ENCODE measurements at places on chromosomes 3 and 15.

DNA sequence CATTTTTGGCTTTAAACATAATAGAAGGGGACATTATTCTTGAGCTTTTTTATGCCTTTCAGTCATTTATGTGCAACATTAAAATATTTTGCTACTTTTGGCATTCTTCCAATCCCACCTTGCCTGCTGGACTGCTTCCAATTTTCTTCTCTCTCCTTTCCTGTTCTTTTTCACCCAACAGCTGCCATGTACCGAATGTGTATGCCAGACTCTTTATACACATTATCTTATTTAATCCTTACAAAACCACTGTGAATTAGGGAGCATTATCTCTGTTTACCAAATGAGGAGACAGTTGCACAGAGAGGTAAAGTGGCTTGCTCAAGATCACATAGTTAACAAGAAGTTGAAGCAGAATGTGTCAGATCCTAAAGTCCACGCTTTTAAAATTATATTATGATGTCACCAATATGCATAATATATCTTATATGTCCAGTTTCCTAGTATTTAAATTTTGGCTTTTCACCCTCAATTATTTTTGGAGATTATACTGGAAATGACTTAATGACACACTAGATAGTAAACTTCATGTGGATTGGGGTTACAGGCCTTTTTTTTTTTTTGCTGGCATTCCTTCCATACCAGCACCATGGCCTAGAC is 231.5 kb downstream of the THRB start:
- no peak overlapping the region for H3K4me3 ChIP-seq
- H3K27me3 ChIP-seq: no peaks in the 10 kb centered on the region
- no peaks in the 10 kb centered on the region for H3K4me1 ChIP-seq
- H3K36me3 ChIP-seq: no peaks in the 10 kb centered on the region

- H3K4me3 ChIP-seq: no peak overlapping the region
- peaks cover 5% of the 10 kb centered on the region for H3K4me1 ChIP-seq
Measured at GRCh38 chr3:126551839-126552687, 6.7 kb downstream of the C3orf22 start.

DNA sequence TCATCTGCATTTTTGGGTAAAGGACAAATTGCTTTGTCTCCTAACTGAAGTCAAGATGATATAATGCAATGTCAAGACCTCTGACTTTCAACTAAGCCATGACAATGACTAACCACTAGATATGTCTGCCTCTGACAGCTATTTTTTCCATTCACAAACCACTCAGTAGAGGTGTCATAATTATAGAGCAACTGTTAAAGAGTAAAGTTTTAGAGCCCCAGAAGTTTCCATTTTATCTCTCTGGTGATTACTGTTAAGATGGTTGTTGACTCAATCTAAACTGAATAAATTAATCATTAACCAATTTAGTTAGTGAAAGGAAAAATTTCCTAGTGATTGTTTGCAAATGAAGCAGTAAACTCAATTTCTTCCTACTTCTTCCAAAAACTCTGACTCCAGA is 779.9 kb downstream of the GRM7 start:
- DNase-seq: no peak
- no peaks in the 10 kb centered on the region for H3K4me1 ChIP-seq
- no peaks in the 10 kb centered on the region for H3K27me3 ChIP-seq
- H3K4me3 ChIP-seq: no peak overlapping the region
- no peak overlapping the region for H3K27ac ChIP-seq

DNA sequence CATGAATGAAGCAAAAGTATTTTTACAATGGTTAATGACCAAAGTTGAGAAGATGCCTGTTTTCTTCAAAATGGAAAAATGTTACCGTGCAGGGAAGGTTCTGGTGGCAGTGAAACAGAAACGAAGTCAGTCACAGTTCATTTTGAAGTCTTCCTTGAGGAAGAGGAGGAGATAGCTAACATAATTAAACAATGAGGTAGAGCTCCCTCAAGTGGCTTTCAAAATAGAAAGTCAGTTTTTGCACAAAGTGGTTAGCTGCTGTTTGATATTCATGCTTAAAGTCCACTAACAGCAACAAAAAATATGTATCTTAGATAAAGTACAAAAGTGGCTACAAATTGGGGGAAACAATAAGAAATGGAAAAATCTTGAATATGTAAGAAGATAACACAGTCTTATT is 87.3 kb downstream of the TFG start:
- H3K4me1 ChIP-seq: peaks cover 6% of the 10 kb centered on the region
- no peak overlapping the region for H3K27ac ChIP-seq
- peaks cover 2% of the 10 kb centered on the region for H3K27me3 ChIP-seq

DNA sequence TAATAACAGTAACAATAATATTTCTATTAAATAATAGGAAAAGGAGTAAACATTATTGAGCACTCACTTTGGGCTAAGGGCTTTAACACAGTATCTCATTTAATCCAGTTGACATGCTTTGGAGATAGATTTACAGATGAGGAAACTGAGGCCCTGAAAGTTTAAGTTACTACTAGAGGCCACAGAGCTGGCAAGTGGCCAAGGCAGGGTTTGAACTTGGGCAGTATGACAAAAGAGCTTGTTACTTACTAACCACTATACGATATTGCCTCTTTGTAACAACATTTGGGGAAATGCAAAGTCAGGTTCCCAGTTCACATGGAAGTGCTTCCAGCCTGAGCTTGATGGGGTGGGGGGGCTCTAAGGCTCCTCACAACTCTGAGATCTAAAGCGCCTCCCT is 149.1 kb upstream of the LMCD1 start:
- no peak overlapping the region for H3K27ac ChIP-seq
- H3K4me1 ChIP-seq: peaks cover 6% of the 10 kb centered on the region
- no peak for DNase-seq
- no peak overlapping the region for H3K4me3 ChIP-seq

- no peaks in the 10 kb centered on the region for H3K36me3 ChIP-seq
- H3K27me3 ChIP-seq: peaks cover 2% of the 10 kb centered on the region
- DNase-seq: no peak
- H3K27ac ChIP-seq: no peak overlapping the region
Measured at GRCh38 chr3:143339451-143339850, 219.9 kb downstream of the CHST2 start.

DNA sequence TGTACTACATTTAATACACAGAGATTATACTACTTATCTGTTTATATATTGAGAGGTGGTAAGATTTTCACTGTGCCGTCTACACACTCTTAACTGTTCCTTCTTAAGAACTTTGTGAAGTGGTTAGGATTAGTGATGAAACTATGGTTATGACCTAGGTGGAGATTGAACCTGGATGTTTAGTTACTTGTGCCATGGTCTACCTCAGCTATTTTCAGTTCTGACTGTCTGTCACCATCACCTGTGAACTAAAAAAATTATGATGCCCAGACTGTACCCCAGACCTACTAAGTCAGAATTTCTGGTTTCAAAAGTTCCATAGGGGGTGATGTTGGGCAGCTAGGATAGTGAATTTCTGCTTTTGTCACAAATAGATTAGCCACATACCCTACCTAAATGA is 6.4 kb downstream of the RASA2 start:
- no peak overlapping the region for H3K4me3 ChIP-seq
- DNase-seq: no peak
- H3K27me3 ChIP-seq: peaks cover 8% of the 10 kb centered on the region

DNA sequence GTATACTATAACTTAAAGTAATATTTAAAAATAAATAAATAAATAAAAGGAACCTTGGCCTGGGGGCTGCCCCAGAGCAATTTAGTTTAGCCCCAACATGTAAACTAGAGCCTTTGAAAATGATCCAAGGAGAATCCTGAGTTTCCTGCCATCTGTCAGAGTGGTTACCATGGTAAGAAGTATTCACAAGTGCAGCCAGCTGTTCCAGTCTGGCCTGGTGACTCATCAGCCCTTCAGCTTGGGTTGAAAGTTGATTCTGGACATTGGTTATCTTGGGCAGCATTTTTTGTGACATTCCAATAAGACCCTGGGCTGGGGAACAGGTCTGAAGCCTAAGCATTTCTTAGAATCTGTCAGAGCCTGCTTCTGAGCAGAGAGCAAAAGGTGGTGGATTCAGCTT is 72.7 kb upstream of the LRTM1 start:
- peaks cover 20% of the 10 kb centered on the region for H3K4me1 ChIP-seq
- H3K4me3 ChIP-seq: no peak overlapping the region
- no peak overlapping the region for H3K27ac ChIP-seq
- H3K27me3 ChIP-seq: no peaks in the 10 kb centered on the region
- DNase-seq: no peak

- H3K27me3 ChIP-seq: peaks cover 3% of the 10 kb centered on the region
- DNase-seq: no peak
- peaks cover 9% of the 10 kb centered on the region for H3K4me1 ChIP-seq
- no peak overlapping the region for H3K27ac ChIP-seq
- no peak overlapping the region for H3K4me3 ChIP-seq
- H3K36me3 ChIP-seq: peaks cover 7% of the 10 kb centered on the region
Measured at GRCh38 chr3:120678984-120679383, 3.1 kb downstream of the HGD start.
